GM23248 (cell line): ENCODE measurements at places on chromosomes 2 and 18. TPM values are rescaled to one million over a fixed set of nuclear protein-coding genes. Genes with fewer than 3 reads are reported as not detected.

DNA sequence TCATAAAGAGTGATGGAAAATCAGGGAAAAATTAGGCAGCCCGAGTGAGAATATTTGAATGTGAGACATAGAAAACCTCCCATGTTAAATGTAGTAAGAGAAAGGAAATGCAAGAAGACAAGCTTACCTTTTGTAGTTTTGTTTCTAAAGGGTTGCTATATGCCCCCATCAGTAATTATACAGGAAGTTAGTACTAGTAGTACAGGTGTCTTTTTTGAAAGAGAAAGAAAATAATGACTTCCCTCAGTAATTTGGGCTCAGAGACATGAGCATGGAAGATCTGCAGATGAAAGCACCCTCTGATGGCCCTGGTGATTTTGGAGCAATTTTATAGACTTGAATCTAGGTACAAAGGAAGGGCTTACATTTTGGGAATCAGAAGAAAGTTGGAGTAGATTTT is 80.8 kb downstream of the RHBDD1 start:
- no peak for DNase-seq

GRCh38 chr2:144477957-144478311 is 42.0 kb downstream of the ZEB2 start:
- DNase-seq, result peak; percentile 52

- DNase-seq, result peak; percentile 40
Measured at GRCh38 chr2:85779641-85780315, 26.0 kb downstream of the ATOH8 start.

DNA sequence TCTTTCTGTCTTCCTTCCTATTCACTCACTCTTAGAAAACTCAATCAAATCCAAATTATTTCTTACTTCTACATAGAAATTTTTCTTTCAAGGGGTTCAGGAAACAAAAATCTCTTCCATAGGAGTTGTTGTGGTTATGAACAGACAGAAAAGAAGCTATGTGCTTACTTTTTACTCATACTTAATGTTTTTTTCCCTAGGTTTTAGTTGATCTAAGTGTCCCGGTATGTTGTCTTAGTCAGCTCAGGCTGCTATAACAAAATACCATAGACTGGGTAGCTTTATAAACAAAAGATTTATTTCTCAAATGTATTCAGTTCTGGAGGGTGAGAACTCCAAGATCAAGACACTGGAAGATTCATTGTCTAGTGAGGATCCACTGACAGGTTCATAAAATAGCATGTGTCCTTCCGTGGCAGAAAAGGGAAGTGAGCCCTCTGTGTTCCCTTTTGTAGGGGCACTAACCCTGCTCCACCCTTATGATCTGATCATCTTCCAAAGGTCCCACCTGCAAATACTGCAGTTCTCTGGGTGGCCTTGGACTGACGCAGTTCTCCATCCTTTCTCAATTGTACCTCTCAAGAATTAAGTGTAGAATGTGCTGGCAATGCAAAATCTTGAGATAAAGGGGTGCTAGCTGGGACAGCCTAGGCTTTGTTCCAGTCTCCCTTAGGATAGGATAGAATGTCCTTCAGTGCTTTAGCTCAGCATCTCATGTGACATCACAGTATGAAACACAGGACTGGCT is 14.4 kb upstream of the VRK2 start:
- DNase-seq, result peak; percentile 55

- DNase-seq, result no peak
Measured at GRCh38 chr2:239939736-239940483, 85.2 kb downstream of the NDUFA10 start.

GRCh38 chr2:182248362-182248761 is 178.5 kb downstream of the PDE1A start:
- DNase-seq, result no peak

DRC1 gene
- 0.89 TPM in 1 of 2 replicates, not detected in the other for total RNA-seq

DNA sequence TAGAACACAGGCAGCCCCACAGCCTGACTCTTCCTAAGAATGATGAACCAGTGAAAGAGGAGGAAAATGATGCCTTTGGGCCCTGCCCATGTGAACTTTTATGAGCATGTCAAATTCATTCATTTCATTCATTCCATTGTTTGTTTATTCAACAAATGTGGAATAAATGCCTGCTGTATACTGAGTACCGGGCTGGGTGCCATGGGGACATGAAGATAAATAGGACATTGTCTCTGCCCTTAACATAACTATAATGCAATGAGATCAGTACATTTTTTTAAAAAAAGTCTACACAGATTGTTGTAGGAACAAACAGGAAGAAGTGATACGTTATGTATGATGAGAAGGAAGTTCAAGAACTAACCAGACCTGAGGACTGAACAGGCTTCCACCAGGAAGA is 14.7 kb downstream of the MREG start:
- DNase-seq, result no peak

RTP5 gene
- not detected in 2 replicates for total RNA-seq

MC2R gene
- total RNA-seq, result not detected in 2 replicates

GRCh38 chr2:230209422-230210051 is 10.2 kb downstream of the SP110 start:
- no peak for DNase-seq

- DNase-seq, result peak; percentile 9
Measured at GRCh38 chr18:73785300-73785699, 362.3 kb downstream of the FBXO15 start.

CERS6 gene
- 16.0 and 17.8 TPM in 2 replicates for total RNA-seq

GRCh38 chr2:174577967-174578589 is 19.5 kb downstream of the WIPF1 start:
- peak; percentile 86 for DNase-seq

GRCh38 chr2:60502144-60502543 is 51.3 kb downstream of the BCL11A start:
- no peak for DNase-seq

- no peak for DNase-seq
Measured at GRCh38 chr2:8370258-8370802, 311.5 kb upstream of the ID2 start.

GRCh38 chr2:36482576-36483214 is 115.3 kb downstream of the FEZ2 start:
- peak; percentile 32 for DNase-seq

GRCh38 chr2:173657996-173658717 is 303.5 kb downstream of the CDCA7 start:
- DNase-seq, result peak; percentile 97

DNA sequence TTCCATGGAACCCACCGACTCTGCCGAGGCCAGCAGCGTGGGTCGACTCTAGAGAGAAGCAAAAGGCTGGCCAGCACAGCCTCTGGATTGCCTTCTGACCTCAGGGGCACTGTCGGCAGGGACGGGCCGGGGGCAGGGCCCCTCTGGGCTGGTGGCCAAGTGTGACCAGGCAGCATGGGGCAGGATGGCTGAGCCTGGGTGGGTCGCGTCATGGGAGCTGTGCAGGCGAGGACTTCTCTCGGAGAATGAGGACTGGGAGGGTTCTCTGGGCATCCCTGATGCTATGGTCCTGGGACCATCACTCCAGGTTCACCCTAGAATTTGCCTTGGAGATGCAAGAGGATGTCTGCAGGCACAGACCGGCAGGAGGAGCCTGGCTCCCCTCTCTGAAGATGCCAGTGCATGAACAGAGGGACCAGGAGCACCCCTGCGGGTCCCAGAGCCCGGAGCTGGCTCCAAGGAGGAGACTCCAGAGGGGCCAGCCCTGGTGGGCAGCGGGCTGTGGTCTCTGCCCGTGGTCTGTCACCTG is 289.2 kb downstream of the NDUFA10 start:
- no peak for DNase-seq

GRCh38 chr2:189555232-189555631 is 25.4 kb downstream of the SLC40A1 start:
- no peak for DNase-seq

DNA sequence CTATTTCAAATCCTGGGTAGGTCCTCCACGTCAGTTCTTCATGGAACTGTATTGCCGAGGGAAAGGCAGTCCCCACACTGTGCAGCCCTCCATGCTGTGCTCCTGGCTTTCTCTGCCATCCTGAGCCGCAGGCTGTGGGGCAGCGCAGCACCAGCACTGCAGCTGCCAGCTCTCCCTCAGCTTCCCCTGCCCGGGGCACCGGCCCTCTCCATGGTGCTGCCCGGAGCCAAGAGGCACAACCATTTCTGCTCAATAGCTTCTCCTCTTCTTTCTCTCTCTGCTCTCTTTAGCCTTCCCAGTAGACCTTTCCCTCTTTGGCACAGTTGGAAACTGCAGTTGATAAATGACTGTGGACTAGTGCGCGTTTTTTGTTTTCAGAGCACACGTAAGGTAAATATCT is 12.1 kb downstream of the ANKRD23 start:
- DNase-seq, result no peak

DNA sequence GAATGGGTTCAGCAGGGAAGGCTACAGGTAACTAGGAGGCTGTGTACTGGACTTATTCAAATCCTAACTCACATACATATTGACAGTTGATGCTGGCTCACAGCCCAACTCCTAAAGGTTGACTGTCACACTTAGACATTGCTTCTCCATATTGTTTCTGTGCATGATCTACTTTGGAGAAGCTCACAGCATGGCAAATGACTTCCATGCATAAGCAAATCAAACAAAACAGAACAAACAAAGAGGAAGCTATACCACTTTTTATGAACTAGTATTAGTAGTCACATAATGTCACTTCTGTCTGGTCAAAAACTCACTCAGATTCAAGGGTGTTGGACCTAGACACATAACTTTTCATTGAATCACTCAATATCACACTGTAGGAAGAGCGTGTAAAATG is 43.8 kb upstream of the CDH19 start:
- DNase-seq, result no peak

DNA sequence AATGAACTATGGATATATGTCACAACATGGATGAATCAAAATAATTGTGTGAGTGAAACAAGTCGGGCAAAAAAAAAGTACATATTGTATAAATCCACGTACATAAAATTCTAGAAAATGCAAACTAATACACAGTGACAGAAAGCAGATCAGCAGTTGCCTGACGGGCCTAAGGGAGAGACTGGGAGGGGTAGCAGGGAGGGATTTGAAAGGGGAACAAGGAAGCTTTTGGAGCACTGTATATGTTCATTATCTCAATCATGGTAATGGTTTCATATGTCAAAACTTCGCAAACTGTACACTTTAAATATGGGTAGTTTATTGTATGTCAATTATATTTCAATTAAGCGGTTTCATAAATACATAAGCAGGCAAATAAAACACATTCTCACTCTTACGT is 153.8 kb downstream of the ANKRD44 start:
- no peak for DNase-seq

IL1RN gene
- total RNA-seq, result 2.4 TPM in 1 of 2 replicates, not detected in the other

DNA sequence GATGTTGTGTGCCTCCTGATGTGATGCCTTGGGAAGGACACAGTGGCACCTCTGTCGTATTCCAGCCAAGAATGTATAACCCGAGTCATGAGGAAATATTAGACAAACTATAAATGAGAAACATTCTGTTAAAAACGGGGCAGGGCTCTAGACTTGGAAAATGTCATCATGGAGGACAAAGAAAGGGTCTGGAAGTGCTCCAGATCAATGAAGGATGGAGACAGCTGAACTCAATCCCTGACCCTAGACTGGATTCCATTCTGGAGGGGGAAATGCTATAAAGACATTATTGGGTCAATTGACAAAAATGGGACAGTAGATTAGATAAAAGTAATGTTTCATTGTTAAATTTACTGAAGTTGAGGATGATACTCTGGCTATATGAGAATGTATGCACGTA is 92.1 kb downstream of the SLC4A3 start:
- DNase-seq, result no peak

DNA sequence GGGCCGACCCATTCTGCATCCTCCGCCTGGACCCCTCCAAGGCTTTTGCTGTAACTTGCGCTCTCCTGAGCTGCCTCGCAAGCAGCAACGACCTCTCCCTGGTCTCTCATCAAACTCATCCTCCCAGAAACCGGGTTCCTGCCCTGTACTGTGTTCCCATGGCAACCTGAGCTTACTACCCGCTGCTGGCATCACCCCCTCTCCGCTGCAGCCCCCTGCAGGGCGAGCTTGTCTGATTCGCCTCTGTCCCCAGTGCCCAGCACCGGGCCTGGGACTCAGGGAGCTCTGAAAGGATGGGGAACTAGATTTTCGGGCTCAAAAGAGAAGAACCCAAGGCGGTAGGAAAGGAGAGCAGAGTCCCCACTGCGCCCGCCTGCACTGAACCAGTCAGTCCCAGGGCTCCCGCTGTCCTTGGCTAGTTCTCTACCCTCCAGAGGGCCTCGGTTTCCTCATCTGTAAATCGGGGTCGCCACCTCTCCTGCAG is 463 bp downstream of the HS1BP3 start:
- peak; percentile 83 for DNase-seq
